ENCODE measurements at places on chromosomes 5 and 9.

DNA sequence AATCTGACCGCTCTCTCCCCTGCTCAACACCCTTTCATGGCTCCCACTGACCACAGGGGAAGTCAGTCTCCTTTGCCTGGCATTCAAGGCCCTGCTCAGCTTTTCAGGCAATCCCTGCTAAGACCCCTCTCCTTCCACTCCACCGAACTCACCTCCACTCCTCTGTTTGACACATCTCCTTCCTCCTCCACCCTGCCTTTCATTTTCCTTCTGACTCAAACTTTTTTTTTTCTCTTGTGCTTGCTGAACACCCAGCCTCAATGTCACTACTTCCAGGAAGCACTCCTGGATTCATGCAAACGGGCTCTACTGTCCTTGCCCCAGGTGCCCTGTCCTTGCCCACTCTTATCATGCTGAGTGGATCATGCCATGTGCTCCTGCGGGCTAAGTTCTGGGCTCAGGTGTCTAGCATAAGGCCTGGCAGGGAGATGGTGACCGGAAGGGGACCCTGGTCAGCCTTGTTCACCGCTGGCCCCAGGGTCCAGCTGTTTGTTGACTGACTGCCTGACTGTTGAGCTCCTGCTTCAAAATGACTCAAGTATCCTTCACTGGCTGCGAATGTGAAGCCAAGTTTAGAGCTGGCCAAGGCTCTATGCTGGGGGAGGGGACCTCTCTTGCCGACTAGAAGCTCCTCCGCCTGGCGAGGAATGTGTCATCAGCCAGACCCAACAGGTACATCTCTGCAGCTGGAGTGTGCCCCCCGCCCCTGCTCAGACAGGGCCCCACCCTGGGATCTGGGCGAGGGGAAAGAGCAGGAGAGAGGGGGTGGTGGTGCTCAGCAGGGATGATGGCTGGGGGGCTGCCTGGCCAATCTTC is 6.2 kb downstream of the NR5A1 start:
- no peak for DNase-seq

- DNase-seq = no peak
Observed at GRCh38 chr5:159851053-159851452, 65.2 kb upstream of the ADRA1B start.

- no peak for DNase-seq
Observed at GRCh38 chr9:83472221-83472665, 66.0 kb downstream of the FRMD3 start.

DNA sequence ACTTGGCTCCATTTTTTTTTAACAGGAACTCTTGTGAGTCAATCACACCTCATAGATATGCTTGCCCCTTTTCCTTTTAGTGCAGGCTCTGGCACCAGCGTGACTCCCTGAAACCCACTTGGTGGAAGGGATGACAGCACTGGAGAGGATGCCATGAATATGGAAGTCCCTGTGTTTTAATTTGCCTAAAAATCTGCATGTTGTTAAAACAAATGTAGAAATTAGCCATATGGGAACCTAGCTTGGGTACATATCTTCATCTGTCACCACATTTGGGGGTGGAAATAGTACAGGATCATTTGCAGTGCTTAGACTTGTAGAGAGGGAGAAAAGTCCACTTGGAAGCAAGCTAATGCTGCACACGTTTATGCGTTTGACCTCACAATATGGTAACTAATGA is 179.0 kb downstream of the EBF1 start:
- no peak for DNase-seq

Measured in MM.1S (cell line).